ENCODE measurements at places on chromosomes 12 and 14.

GRCh38 chr14:22555384-22556011, 33.5 kb downstream of the DAD1 start:
- no peak for DNase-seq

DNA sequence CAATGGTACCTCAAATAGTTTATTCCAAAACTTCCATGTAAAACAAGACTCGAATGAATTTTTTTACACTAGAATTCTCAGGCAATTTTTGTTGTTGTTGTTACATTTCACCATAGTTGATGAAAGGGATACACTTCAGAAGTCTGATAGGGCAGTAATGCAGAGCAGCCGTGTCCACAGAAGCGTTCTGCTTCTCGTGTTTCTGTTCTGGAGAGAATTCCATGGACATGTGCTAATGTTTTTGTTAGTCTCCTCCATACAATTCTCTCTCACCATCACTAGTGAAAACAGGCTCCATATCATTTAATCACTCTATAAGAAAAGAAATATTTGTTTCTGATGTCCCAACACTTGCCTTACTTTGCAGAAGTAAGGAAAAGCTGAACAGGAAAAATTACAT, 606.1 kb downstream of the SLC16A7 start:
- no peak for DNase-seq

DNA sequence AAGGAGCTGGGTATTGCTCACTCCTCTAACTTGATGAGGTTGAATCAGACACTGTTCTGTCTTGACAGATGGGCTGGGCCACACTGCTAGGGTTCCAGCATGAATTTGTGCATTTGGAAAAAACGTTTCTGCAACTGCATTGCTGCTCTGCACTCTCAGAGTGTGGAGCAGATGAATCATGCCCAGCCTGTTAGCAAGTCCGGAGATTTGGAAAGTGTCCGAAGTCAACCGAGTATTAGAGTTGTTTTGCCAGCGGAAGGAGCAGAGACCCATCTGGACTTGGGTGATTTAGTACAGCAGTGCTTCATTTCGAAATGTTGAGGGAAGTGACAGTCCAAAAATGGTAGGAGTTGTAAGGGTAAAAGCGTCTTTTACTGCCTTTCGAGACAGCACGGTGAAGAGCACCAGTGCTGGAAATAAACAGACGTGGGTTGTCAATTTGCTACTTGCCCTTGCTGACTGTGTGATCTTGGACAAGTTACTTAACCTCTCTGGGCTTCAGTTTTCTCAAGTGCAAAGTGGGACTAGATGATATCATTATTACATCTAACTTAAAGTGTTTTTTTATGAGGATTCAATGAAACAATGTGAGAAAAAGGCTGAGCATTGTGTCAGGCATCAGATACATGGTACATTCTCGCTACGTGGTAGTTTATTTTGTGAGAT, 139.5 kb downstream of the CHST11 start:
- no peak for DNase-seq

- DNase-seq = no peak
Measured at GRCh38 chr12:46342562-46343033, 30.0 kb downstream of the SLC38A2 start.

DNA sequence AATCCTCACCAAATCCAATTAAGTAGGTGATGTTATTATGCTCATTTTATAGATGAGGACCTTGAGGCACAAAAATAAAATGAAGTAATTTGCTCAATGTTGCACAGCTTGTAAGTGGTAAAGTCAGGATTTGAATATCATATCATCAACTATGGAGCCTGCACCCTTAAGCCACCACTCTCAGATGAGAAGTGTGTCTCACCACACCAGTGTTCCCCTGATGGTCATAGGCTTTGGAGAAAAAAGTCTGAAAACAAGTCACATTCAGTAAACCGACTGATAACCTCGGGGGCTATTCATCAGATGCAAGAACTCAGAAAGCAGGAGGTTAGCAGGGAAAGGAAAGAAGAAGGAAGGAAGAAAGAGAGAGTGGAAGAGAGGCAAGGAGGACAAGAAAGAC, 2.8 kb downstream of the TSHR start:
- DNase-seq = no peak

- no peak for DNase-seq
Measured at GRCh38 chr12:29795715-29796114, 12.0 kb upstream of the TMTC1 start.

DNA sequence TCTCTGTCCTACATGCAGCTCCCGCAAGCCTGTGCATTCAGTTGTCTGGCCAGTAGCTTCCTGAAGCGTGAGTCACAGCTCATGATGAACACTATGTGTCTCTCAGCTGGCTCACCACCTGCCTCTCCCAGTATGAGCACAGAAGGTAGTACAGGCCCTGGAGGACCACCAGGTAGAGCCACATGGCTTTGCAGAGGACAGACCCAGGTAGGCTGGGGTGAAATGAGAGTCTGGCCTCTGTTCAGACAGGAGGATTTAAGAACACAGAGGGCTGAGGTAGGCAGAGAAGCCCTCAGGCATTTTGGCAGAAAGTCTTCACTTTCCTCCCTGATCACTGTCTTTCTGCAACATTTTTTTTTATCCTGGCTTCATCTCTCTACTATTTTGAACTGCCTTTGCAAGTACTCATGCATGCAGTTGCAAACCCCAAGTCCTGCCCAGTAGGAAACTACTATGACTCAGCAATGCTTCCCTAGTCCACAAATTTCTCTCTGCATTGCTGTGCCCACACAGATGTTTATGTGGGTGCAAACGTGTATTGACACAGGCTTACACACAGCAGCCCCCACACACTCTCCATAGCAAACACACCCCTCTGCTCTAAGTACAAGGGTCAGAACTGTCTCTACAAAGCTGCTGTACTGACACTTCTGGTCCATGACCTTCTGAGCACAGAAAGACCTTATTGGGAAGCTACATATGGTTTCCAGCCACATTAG, 7.2 kb upstream of the SDR9C7 start:
- no peak for DNase-seq

GRCh38 chr12:115467531-115467930, 783.6 kb upstream of the TBX3 start:
- no peak for DNase-seq

DNA sequence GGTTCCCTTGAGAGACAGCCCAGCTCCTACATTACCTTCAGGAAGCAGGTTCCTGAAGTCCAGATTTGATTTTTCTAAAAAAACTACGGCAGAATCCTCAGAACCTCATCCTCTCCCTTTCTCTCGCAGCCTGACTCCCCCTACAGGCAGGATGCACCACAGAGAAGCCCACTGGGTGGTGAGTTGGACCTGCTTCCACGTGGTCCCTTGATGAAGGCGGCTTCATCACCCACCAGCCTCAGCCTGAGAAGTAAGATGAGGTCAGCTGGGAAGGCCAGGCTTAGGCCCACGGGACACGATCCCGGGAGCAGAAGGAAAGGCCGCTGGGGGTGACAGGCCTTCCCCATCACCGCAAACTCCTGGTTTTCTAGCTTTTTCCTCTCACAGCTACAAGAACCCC, 83.0 kb downstream of the ACTN1 start:
- DNase-seq = no peak

DNA sequence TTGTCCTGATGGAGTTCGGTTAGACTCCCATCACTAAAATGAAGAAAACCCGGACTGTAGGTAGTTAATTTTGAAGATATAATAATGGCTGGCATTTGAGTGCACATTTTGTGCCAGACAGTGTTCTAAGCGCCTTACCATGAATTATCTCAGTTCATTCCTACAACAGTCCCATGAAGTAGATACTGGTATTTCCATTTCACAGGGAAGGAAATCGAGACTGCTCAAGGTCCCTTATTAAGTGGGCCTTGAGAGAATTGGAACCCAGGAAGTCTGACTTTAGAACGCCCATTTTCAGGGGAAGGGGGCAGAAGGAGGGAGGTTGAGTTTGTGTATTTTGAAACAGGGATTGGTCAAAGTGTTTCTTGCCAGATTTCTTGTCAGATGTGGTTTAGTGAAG, 855 bp downstream of the MNAT1 start:
- DNase-seq = no peak

Data from Panc1 (cell line).